Germinal center (tissue), 1 donor: ENCODE measurements at places on chromosomes 7 and 10.

DNA sequence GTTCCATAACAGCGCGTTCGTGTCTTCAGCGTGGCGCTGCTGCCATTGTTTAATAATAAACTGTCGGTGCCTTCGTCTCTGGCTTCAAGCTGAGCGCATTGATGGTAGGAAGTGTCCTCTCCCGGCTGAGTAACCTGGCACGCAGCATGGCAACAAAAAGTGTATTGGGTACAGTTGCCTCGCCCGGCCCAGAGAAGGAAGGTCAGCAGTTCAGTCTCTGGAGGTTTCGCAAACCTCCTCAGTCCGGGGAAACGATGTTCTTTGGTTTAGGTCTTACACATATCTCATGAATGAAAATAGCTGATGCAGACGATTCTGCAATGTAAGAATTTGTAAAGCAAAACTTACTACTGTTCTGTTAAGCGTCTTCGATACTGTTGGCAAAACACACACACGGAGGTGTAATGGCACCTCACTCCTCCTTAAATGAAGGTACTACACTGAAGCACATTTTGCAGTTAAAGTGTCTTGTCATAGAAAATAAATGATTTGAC is 739 bp upstream of the CCDC186 start:
- no peak for DNase-seq

GRCh38 chr10:91768123-91768522 is 30.1 kb upstream of the TNKS2 start:
- DNase-seq, result no peak

DNA sequence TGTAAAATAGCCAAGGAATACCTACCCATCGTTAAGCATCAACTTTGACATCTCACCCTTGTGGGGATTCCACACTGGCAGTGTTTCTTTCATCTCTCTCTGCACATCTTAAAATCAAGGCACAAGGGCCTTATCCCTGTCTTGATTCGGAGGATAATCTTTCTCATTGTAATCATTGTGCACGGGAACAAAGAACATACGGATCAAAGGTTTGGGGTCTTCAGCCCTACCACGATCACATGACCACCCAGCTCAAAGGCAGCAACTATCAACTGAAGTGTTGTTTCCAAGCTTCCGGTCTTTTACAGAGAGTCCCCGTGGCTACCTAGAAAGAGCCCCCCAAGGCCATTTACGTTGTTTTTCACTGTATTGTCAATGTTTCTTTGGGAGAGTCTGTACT is 11.9 kb downstream of the FGFBP3 start:
- DNase-seq, result no peak

DNA sequence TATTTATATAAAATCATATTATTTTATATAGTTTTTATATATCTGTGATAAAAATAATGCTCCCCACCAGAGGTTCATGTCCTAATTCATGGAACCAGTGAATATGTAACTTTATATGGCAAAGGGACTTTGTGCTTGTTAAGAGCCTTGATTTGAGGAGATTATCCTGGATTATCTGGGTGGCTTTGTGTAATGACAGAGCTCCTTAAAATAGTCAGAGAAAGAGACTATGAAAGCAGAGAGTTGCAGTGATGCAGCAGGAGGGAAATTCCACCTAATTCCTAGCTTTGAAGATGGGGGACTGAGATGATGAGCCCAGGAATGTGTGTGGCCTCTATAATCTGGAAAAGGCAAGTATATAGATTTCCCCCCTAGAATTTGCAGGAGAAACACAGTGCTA is 1034.2 kb upstream of the C7orf33 start:
- DNase-seq, result no peak

DNA sequence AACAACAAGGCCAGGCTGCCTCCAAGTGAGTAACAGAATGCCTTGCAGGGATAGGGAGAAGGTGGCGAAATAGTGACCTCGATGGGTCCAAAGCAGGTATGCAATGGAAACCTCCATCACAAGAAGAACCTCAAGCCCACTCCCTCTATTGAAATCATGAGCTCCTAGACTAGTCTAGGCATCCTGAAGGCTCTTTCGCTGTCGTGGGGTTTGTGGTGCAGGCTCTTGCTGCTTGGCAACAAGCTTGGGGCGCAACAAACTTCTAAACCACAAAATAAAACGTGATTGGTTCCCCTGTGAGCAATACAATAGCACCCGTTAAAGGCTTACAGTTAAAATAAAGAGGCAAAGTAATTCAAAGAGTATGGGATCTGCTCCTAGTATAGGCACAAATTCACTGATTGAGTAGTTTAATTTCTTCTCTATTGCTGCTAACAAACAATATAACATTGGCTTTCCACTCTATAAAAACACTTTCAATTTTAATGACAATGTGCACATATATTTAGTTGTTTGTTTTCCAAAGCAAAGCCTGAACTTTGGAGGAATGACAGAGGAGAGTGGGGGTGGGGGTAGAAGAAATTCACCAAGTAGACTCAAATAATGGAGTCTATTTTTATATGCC is 64.1 kb downstream of the C10orf67 start:
- no peak for DNase-seq

DNA sequence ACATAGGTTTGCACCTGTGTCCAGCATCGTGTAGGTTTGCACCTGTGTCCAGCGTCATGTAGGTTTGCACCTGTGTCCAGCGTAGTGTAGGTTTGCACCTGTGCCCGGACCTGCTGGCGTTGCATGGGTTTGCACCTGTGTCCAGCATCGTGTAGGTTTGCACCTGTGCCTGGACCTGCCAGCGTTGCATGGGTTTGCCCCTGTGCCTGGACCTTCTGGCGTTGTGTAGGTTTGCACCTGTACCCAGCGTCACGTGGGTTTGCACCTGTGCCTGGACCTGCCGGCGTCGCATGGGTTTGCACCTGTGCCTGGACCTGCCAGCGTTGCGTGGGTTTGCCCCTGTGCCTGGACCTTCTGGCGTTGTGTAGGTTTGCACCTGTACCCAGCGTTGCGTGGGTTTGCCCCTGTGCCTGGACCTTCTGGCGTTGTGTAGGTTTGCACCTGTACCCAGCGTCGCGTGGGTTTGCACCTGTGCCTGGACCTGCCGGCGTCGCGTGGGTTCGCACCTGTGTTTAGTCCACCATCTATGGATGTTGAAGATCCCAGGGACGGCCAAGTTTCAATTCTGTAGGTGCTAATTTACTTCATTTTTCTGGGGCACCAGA is 158.0 kb downstream of the WDR37 start:
- no peak for DNase-seq

- peak; percentile 3 for DNase-seq
Measured at GRCh38 chr7:113774182-113774807, 144.5 kb downstream of the PPP1R3A start.

DNA sequence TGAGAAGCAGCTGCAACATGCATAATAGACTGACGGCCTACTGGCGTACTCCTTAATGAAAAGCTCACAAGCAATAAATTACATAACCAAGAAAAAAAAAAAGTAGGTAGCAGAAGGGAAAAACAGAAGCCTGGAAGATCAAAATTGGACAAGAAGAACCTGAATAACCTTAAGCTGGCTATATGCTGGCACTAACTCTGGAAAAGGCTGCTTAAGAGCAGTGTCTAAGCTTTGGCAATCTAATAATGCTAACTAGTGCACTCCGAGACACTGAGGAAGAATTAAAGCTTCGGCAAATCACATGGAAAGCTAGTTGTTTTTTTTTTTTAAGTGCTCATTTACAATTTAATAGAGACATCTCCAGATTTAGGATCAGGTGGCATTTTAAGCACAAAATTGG is 441.9 kb downstream of the PARD3 start:
- no peak for DNase-seq

- no peak for DNase-seq
Measured at GRCh38 chr7:12620371-12620770, 49.9 kb downstream of the SCIN start.

DNA sequence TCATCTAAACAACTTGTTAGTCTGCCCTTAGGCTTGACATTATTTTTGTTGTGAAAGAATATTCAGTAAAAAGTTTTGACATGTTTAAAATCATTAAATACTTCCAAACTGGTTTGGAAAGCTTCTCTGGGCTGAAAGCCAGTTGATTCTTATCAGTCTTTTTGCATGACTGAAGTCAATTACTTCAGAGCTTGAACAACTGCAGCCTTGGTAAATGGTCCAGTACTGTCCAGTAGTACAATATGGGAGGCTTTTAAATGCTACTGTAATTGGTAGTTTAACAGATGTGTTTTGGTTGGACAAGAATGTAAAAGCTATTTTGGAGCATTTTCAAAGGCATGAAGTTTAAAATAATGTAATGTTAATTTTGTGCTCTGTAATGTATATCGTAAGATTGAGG is 103.4 kb downstream of the SDK1 start:
- DNase-seq, result no peak

- DNase-seq, result no peak
Measured at GRCh38 chr7:387132-388022, 97.4 kb downstream of the FOXL3 start.

GRCh38 chr10:85874208-85874607 is 492.4 kb downstream of the GRID1 start:
- peak; percentile 61 for DNase-seq

DNA sequence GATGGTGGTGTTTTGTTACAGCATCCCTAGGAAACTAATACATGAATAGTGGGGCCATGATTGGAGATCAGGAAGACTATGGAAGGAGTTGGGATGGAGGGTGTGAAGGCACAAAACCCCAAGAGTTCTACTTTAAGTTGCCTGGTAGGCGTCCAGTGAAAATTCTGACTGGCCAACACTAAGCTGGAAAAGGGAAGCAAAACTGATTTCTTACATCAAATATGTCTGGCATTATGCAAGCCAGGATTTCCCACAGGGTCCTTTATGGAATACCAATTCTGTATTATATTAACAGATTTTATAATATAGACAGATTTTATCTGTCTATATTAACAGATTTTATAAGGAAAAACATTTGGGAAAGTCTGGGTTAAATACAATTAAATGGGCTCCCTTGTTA is 16.2 kb downstream of the CPVL start:
- DNase-seq, result no peak

DNA sequence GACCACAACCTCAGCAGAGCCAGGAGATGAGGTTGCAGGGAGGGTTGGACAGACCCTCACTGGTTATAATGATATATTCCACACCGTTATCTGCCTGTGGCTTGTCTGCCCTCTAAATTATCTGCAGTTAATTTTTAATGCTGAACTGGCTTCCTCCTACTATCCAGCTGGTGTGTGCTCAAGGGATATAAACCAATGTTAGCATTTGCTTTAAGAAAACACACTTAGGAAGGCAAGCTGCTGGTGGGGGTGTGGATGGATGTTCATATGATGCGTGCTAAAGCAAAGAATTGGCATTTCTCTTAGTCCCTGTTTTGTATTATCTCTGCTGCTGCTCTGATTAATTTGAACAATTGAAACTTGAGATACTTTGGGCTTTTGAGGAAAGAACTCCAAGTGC is 132.2 kb upstream of the NPVF start:
- DNase-seq, result no peak

DNA sequence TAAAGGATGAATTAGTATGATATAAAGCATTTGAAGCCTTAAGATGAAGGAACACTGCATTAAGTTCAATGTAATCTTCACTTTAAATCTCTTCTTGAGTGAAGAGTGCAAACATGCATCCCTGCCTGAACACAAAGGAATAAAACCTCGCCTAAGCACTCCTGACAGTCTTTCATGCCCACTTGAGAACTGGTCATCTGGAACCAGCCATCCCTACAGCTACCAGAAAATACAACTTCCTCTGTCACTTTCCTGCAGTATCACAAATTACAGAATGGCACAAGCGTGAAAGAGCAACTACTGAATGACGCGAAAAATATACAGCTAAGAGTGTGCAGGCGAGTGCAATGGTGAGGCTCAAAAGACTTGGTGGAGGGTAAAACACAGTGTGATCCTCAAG is 1079.9 kb downstream of the CNTNAP2 start:
- no peak for DNase-seq

GRCh38 chr10:70651661-70652060 is 20.6 kb upstream of the ADAMTS14 start:
- DNase-seq, result no peak

DNA sequence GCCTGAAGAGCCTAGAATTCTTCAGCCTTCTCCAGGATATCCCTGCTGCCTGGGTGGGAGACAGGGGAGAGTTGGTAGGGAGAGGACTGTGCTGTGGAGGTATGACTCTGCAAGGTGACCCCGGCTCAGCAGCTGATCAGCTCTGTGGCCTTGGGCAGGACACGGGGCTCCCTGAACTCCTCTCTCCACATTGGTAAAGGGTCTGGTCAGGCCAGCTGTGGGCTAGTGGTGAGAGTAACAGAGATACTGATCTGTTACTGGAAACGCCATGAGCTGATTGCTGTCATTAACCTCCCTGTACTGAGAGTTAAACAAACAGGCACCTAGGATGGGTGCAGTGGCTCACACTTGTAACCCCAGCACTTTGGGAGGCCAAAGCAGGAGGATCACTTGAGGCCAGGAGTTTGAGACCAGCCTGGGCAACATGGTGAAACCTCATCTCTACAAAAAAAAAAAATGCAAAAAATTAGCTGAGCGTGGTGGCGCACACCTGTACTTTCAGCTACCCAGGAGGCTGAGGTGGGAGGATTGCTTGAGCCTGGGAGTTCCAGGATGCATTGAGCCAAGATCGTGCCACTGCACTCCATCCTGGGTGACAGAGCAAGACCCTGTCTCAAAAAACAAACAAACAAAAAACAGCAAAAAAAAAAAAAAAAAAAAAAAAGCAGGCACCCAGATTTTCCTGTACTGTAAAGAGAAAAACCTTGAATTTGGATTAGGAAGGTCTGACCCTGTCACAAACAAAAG is 151.5 kb downstream of the CUX1 start:
- DNase-seq, result no peak

- DNase-seq, result no peak
Measured at GRCh38 chr7:38699471-38699870, 68.3 kb upstream of the AMPH start.

GRCh38 chr10:79274279-79275104 is 72.8 kb upstream of the PPIF start:
- no peak for DNase-seq

- DNase-seq, result peak; percentile 26
Measured at GRCh38 chr10:62851442-62851841, 35.3 kb upstream of the EGR2 start.

DNA sequence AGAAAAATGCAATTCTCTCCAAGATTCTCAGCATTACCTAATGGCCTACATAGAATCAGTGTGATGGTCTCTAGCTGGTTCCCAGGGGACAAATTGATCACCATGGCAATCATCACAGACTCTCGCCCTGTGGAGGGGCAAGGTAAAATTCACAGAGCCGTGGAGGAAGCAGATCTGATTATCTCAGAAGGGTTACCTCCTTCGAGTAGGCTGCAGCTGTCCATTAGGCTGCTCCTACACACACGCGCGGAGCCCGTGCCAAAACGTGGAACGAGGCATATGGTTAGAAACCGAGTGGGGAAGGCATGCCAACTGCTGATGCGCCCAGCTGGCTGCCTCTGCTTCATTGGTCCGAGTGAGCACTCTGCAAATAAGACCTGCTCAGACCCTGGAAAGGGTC is 52.8 kb upstream of the PTER start:
- DNase-seq, result no peak

DNA sequence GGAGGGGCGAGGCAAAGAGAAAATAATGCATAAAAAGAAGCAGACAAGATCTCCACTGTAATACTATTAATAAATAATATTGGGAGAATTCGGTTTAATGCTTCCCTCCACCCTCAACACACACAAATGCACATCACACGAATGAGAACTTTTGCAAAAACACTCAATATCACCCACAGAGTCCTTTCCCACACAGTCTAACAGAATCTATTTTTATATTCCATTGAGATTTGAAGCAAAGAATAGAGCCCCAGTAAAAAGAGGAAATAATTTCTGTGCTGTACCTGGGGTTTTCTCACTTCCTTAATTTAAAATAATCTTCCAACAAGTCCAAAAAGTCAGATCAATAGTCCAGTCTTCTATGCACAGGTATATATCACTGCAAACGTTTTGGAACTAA is 17.0 kb downstream of the PIK3AP1 start:
- peak; percentile 53 for DNase-seq
